ENCODE measurements at places on chromosomes 7 and 10.

GRCh38 chr7:5234852-5235831 is 45.1 kb downstream of the WIPI2 start:
- no peak for DNase-seq

GRCh38 chr10:71383972-71384687 is 12.6 kb upstream of the CDH23 start:
- peak; percentile 58 for DNase-seq

- DNase-seq = peak; percentile 78
Measured at GRCh38 chr7:835485-836401, 3.5 kb downstream of the SUN1 start.

GRCh38 chr7:135206941-135207391 is 4.4 kb downstream of the WDR91 start:
- DNase-seq = no peak

DNA sequence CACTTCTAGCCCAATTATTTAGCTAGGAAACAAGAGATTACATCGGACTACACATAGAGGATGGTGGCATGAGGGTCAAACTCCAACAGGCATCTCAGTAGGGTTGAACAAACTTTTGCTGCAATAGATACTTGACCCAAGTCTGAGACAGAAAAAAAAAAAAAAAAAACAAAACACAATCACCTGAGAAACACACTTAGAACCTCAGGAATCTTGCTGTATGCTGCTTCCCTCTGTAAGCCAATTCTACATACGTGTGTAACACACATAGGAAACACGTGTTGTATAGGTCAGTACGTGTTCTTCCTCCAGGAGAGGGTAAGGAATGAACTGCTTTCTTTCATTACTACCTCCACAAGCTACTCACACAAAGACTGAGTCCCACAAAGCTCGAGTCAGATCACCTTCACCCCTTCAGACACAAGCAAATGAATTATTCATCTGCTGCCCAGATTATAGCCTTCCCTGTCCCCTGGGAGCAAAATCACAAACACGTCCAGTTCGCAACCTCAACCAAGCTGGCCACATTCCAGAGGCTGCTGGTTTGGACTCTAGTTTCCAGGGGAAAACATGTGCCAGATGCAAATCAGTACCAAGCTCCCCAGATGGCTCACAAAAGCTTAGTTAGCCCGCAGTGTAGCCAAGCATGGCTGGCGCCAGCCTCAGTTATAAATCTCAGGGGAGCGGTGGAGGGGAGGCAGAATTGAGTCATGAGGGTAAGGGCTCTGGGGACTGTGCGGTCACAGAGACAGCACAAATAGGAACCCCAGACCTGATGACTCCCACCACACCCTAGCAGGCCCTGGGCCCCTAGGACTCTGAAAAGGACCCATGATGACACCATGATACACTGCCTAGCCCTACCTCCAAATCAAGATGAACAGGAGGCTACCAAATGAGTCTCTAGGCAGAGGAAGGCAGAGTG is 15.1 kb downstream of the PSAP start:
- DNase-seq = peak; percentile 97

Data from NCI-H69 (cell line).